ENCODE measurements at places on chromosomes 4 and X.

DNA sequence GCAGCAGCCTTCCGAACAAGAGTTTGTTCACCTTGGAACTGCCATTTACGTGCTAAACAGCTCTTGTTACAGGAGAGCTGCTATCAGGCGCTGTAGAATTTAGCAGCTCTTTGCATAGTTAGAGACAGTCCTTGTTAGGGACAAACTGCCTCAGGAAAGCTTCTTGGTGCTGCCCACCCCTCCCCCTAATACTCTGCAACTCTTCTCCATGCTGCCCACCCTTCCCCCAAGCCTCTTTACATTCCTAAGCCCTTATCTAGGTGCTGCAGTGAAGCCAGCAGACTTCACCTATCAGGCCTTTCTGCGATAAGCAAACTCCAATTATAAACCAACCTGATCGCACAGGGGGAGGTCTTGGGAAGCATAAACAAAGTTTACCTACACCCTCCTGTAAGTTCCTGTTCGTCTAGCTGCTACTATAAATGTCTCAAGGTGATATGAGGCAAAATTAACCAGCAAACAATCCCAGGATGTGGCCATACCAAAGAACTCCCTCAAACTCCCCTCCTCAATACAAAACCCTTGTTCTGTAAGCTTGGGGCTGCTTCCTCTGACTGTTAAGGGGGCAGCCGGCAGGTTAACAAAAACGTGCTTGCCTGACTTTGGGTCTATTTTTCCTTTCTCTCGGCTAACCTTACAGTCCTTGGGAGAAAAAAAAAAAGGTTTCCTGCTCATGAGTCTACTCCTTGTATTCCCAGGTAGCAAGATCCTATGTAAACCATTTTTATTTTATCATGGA lies 74.0 kb upstream of the GC start:
- DNase-seq, result no peak

- no peak for DNase-seq
Measured at GRCh38 chr4:120622601-120623000, 299.9 kb downstream of the PRDM5 start.

DNA sequence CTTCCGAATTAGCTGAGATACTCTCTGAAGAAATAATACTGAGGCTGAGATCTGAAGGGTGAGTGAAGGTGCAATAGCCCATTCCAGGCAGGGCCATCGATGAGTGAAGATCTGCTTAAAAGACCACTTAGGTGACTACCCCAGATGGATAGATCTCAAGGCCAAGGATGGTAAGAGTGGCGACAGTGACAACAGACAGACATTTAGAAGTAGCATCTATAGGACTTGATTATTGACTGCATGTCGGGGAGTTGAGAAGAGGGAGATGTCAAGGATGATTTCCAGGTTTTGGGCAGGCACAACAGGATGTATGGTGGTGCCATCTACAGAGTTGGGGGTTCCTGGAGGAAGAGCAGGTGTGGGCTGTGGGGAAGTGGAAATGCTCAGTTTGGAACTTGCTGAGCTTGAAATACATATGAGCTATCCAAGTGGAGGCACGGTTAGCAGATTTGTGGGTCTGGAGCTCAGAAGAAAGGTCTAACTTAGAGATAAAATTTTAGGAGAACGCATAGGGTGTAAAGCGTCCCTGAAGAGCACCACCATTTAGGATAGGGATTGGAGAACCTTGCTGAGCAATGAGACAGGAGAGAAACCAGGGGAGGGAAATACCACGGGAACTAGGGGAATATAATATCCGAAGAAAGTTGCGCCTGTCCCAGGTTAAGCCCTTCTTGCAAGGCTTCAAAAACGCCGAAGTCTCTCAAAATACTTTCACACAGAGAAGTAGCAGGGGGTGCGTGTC lies 688 bp downstream of the UFSP2 start:
- DNase-seq, result peak; percentile 50

DNA sequence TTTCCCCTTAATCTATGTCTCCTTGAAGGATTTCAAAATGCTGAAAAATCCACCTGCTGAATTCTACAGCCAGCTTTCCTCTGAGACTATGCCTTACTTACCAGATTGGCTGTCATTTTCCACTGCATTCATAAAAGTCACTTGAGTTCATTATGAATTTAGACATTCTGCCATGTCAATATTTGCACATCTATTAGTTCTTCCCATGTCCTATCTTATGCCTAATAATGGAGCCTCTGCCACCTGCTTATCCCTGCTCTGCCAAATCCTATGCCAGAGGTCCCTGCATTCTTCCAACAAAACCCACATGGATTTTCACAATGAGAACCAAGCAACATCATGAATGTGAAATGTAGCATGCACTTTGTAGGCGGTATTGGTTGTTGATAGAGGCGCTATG lies 42.6 kb downstream of the GASK1B start:
- no peak for DNase-seq

DNA sequence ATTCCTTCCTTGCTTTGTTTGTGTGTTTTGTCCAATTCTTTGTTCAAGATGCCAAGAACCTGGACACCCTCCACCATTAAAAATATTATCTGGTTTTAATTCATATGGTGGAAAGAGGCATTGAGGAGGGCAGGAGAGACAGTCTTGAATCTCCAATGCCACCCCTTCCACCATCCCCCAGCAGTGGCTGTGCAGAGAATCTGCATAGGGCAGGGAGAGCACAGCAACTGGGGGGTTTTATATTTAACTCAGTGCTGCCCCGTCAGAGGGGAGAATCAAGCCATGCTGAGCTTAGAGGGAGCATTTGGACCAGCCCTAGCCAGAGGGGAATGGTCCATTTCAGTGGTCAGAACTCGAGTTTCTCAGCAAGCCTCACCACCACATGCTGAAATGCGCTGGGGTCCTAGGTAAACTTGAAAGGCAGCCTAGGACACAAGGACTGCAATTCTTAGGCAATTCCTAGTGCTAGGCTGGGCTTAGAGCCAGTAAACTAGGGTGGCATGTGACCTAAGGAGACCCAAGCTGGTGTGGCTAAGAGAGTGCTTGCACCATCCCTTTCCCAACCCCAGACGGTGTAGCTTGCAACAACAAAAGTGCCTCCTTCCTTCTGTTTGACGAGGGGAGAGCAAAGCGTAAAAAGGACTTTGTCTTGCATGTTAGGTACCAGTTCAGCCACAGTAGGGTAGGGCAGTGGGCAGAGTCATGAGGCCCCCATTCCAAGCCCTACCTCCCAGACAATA lies 34.2 kb downstream of the CCDC158 start:
- DNase-seq, result no peak

GRCh38 chrX:124426288-124427169 lies 80.2 kb downstream of the SH2D1A start:
- DNase-seq, result no peak

- DNase-seq, result no peak
Measured at GRCh38 chrX:72054779-72055489, 76.8 kb downstream of the RTL5 start.

GRCh38 chr4:165548702-165549101 lies 169.9 kb downstream of the CPE start:
- DNase-seq, result no peak

DNA sequence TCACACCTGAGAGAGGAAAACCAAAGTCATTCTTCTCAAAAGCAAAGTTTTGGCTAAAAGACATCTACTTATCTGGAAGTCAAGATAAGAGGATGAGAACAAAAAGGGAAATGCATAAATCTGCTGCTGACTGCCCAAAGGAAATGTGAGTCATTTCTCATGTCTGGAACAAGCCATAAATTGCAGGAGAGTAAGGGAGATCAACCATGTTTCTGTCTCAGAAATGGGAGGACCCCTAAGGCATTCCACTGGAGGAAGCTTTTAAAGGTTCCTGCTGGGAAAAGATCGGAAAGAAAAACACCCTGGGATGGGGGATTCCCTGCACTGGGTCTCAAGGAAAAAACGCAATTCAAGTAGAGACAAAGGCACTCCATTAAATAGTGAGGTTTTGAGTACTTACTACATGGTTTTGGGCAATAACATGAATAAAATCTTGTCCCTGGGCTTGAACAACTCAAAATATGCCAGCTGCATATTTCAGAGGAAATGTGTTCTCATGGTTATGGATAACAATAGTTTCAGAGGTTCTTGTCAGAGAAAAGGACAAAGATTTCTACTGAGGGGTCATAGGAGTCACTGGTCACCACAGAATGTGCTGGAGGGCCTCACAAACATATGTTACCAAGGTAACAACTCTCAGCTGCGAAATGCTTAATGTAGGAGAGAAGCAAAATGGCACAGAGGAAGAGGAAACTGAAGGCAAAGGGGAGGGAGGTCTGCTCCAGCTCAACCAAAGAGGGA lies 19.3 kb downstream of the GPR143 start:
- no peak for DNase-seq

DNA sequence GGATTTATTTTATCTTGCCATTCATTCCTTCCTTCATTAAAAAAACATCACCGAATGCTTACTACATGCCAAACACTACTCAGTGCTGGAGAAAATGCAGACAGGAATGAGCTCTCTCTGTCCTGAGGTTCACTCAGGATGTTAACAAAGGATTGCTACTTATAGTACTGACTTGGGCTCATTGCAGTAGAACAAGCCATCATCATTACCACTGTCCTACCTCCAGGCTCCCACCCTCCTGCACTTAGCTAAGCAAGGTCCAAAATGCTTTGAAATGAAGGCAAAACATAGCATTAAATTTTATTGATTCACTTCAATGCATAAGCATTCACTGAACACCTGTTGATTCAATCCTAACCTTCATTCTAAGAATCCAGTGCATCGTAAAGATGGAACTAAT lies 159.8 kb upstream of the RADX start:
- DNase-seq, result no peak

DNA sequence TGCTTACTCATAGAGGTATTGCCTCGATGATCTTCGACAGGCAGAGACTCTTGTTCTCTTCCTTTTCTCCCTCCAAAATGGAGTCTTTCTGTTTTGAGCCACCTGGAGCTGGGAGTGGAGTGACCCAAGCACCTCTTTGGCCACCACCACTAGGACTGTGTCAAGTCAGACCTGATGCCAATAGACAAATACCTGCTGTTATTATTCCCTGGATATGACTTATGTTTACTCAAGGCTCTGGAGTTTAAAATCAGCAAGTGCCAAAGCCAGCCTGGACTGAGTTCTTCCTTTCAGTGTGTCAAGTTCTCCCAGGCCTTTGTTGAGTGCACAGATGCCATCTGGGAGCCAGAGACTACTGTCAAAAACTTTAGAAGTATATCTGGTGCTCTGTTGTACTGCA lies 130.2 kb upstream of the SLC6A14 start:
- DNase-seq, result no peak

- DNase-seq, result no peak
Measured at GRCh38 chr4:169295822-169296221, 25.1 kb upstream of the SH3RF1 start.

- no peak for DNase-seq
Measured at GRCh38 chrX:45850775-45851433, 650.2 kb upstream of the DIPK2B start.

GRCh38 chrX:118654331-118654730 lies 73.1 kb upstream of the IL13RA1 start:
- no peak for DNase-seq

GRCh38 chr4:5012958-5013357 lies 6.3 kb downstream of the CYTL1 start:
- DNase-seq, result no peak

- no peak for DNase-seq
Measured at GRCh38 chrX:7841084-7841805, 1.7 kb upstream of the VCX start.

DNA sequence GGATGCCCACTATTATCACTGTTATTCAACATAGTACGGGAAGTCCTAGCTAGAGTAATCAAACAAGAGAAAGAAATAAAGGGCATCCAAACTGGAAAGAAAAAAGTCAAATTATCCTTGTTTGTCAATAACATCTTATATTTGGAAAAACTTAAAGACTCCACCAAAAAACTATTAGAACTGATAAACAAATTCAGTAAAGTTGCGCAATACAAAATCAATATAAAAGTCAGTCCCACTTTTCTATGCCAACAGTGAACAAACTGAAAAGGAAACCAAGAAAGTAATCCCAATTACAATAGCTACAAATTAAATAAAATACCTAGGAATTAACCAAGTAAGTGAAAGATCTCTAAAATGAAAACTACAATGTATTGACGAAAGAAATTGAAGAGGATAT lies 321.3 kb downstream of the LDB2 start:
- no peak for DNase-seq

DNA sequence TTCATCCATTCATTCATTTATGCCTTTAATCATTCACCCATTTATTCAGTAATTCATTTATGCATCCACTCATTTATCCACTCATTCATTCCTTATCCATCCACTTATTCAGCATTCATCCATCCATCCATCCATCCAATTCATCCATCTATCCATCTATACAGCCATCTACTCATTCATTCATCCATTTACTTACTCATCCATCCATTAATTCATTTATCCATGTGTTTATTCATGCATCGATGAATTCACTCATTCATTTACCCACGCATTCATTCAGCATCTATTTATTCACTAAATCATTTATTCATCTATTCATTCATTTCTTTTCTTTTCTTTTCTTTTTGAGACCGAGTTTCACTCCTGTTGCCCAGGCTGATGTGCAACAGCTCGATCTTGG lies 10.4 kb downstream of the P2RY8 start:
- no peak for DNase-seq

GRCh38 chrX:123920105-123920785 lies 41.3 kb upstream of the STAG2 start:
- DNase-seq, result no peak

DNA sequence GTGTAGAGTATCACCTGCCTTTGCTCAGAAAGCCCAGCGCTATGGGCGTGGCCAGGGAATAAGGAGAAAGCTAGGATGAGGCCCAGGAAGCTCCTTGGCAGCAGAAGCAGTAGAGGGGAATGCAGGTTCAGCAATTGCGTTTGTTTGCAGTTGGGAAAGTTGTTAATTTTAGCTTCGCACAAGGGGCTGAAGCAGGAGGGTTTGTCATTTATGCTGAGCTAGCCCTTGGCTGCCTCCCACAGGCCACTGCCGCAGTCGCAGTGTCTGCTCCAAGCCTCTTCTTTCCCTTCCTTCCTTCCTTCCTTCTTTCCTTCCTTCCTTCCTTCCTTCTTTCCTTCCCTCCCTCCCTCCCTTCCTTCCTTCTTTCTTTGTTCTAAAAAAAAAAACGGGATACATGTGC lies 21.5 kb downstream of the FRMPD3 start:
- DNase-seq, result no peak

DNA sequence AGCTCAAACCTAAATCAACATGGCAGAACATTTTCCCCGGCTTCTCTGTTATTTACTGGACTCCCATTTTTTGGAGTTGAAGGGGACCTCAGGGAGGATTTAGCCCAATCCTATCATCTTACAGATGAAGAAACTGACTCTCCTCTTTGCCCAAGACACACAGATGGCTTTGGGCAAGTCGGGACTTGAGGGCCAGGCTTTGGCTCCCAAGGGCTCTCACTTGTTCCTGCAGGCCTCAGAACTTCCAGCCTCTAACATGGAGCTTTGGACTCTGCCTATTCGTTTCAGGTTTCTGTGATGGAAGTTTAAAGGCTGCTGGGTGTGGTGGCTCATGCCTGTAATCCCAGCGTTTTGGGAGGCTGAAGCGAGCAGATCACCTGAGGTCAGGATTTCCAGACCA lies 59.5 kb downstream of the RHOH start:
- no peak for DNase-seq

GRCh38 chr4:184345573-184345922 lies 127.9 kb upstream of the ENPP6 start:
- no peak for DNase-seq

Measured in left renal cortex interstitium (tissue), 4 donors.